ENCODE measurements at places on chromosomes 2 and 18. TPM values are rescaled to one million over a fixed set of nuclear protein-coding genes. Genes with fewer than 3 reads are reported as not detected.
A peak's percentile ranks its signal among the peaks of the same experiment; 100 is the strongest.

DNA sequence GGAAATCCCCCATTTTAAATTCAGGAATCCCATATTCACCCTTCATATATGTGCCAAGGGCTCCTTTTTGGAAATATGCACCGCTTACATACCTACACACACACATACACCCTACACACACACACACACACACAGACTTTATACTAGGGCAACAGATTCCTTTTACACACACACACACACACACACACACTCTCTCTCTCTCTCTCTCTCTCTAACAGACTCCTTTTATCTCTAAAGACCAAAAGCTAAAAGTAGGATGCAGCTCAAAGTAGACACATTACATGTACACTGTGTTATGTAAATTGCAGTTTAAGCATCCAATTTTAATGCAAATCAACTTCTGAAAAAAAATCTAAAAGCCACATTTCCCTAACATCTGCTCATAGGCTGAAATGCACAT is 130.9 kb upstream of the CAPN13 start:
- no peak for DNase-seq

DNA sequence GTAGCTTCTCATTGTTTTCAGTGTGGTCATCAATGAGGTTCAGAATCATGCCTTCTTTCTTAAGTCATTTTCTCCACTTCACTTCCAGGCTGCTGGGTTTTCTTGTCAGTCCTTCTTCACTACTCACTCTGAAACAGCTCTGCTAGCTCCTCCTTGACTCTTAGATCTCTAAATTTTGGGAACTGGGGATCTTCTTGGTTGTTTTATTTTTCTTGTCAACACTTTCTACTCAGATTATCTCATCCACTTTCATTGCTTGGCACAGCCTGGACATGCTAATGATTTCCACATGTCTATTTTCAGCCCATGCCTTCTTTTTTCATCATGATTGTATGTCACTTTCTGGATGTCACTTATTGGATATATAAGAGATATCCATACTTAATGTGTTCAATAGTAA is 517.8 kb upstream of the DSEL start:
- no peak for DNase-seq

Gene GCG
- not detected for polyA plus RNA-seq

DNA sequence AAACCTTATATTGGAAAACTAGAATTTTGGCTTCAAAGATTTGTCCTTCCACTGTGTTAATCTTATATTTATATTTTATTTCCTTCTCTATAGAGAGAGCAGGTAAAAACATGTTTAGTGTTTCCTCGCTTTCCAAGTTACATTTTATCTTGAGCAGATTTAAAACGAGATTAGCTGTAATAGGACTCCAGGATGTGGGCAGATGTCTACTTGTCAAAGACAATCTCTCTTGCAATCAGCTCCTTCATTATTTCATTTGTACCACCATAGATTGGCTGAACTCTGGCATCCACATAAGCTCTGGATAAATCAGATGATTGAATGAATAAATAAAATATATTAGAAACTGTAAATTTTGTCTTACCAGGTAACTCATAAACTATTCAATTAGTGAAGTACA is 17.5 kb upstream of the KANSL1L start:
- DNase-seq, result no peak

DNA sequence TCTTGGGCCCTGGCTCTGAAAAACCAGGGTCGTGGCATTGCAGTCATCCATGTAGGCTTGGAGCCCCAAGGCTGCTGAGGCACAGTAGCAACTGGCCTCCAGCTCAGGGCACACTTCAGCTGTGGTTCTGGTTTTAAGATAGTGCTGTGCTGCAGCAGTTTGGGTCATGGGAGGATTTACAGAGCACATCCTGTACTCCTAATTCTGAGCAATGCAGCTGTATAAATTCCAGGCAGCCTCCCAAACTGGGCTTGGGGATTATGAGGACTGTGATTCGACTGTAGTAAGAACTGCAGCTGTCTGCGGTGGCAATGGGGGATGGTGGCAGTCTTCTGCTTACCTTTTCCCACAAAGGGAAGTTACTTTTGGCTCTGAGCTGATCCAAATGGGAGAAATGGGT is 536.3 kb upstream of the GCFC2 start:
- no peak for DNase-seq

GRCh38 chr18:8658858-8659485 is 46.4 kb upstream of the MTCL1 start:
- DNase-seq, result no peak

DNA sequence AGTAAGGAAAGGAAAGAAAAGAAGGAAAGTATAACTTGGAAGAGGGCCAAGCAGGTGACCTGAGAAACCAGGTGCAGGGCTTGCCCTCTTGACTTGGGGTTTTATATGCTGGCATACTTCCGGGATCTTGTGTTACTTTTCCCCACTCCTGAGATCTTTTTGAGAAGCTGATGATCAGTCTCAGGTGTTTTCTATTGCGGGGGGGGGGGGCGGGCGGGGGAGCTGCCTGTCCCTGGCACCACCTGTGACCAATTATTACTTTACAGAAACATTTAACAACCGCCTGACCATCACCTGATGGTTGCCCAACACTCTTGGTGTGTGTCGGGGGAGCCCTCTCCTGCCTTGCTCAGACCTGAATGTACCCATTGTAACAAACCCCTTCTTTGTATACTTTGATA is 6.9 kb upstream of the CASP10 start:
- DNase-seq, result no peak

DNA sequence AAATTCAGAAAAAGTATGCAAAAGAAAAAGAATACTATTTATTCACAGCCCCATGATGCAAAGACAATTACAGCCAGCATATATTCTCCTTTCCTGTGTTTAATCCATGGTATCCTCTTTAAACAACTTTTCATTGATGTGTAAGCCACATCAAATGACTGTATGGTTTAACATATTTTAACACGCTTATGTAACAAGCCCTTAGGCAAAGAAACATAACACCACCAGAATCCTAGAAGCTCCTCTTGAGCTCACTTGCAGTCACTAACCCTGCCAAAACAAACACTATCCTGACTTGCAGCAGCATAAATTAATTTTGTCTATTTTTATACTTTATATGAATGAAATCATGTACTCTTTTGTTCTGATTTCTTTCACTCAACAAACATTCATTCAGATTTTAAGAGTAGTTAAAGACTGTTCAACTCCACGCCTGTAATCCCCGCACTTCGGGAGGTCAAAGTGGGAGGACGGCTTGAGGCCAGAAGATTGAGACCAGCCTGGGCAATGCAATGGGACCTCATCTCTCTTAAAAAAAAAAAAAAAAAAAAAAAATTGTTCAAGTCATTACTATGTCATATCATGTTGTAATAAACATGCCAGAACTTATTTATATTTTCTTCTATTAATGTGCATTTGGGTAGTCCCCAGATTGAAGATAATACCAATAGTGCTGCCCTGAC is 226.3 kb downstream of the NBAS start:
- DNase-seq, result no peak

- DNase-seq, result peak; percentile 70
Observed at GRCh38 chr2:100278986-100279385, 43.3 kb downstream of the LONRF2 start.

Gene SLC40A1
- 2.3 TPM for polyA plus RNA-seq

DNA sequence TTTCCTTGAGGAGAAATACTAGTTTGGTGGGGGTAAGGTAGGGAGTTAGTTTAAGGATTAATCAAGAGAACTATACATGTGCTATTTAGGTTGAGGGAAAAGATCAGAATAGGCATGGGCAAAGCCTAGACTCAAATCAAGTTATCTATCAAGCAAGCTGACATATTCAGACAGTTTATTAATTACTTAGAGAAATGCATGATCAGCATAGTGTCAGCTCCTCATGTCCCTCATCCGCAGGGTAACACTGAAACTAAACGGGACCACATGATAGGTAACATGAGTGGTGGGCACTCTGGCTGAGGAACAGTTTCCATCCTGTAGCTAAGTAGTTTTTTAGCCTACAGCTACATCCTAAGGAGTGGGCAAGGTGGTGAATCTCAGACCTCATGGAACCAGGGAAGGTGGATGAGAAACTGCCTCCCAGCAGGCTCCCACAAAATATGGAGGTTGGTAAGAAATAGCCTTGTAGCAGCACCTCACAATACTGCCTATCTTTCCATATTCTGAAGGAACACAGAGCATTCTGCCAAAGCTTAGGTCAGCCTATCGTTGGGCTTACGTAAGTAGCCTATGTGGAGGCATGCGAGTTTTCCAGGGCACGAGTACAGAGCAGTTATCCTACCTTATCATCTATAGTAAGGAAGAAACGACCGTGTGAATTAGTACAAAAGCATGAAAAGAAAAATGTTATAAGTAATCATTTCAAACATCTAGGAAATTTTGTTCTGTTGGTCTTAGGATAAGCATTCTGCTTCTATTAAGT is 18.4 kb downstream of the ZC3H6 start:
- DNase-seq, result no peak

Gene CFC1
- polyA plus RNA-seq, result not detected

- no peak for DNase-seq
Observed at GRCh38 chr2:37921781-37922180, 3.3 kb upstream of the RMDN2 start.

Gene EML6
- not detected for polyA plus RNA-seq

Gene SLC4A5
- polyA plus RNA-seq, result not detected

DNA sequence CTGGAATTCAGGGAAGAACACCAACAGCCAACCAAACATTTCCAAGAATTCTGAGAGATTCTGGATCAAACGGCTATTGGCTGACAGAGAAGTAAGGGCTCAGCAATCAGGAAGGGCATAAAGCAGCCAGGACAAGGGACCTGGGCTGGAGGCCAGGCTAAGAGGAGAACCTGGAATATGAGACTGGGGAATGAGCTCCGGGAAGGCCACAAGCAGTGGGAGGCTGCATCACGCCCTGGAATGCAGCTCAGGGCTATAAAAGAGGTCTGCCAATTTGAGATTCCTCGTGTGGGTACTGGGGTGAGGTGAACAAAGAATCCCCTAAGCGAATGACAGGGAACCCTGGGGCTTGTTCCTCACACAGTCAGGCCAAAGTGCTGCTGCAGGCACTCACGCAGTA is 60.4 kb downstream of the ANO7 start:
- no peak for DNase-seq

DNA sequence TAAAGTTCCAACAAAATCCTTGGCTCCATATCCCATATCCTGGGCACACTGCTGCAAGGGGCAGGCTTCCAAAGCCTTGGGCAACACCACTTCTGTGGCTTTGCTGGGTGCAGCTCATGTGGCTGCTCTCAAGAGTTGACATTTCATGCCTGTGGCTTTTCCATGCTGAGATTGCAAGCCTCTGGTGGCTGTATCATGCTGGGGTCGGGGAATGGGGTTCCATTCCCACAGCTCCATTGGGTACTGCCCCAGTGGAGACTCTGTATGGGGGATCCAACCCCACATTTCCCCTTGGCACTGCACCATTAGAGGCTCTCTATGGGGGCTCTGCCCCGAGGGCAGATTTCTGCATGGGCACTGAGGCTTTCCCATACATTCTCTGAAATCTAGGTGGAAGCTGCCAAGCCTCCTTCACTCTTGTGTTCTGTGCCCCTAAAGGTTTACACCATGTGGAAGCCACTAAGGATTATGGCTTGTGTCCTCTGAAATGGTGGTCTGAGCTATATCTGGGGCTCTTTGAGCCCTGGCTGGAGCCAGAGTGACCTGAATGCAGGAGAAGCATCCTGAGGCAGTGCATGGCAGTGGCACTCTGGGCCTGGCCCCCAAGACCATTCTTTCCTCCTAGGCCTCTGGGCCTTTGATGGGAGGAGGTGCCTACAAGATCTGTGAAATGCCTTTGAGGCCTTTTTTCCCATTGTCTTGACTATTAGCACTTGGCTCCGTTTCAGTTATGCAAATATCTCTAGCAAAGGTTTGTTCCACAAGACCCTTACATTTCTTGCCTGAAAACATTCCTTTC is 107.9 kb downstream of the PTGR3 start:
- no peak for DNase-seq

- DNase-seq, result no peak
Observed at GRCh38 chr2:72719416-72719815, 106.4 kb downstream of the EXOC6B start.

- DNase-seq, result no peak
Observed at GRCh38 chr2:54318821-54319220, 62.8 kb upstream of the TSPYL6 start.

- no peak for DNase-seq
Observed at GRCh38 chr2:134271758-134272157, 17.9 kb downstream of the MGAT5 start.

DNA sequence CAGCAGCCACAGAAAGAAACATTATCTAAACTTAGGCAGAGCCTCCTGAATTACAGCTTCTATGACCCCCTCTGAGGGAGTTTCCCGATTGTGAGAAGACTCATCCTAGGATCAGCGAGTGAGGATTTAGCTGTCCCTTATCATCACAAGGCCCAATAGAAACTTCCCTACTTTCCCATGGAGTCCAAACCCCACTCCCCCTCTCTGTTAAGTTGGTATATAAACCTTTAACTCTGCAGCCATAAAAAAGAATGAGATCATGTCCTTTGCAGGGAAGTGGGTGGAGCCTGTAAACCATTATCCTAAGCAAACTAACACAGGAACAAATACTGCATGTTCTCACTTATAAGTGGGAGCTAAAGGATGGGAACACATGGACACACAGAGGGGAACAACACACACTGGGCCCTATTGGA is 78.8 kb downstream of the MYL12B start:
- no peak for DNase-seq

Gene MAP3K19
- not detected for polyA plus RNA-seq

- no peak for DNase-seq
Observed at GRCh38 chr2:217215877-217216276, 356.0 kb upstream of the TNP1 start.

GRCh38 chr2:154637456-154637855 is 61.0 kb upstream of the KCNJ3 start:
- DNase-seq, result no peak

Gene CGREF1
- not detected for polyA plus RNA-seq

Gene REG1A
- not detected for polyA plus RNA-seq

DNA sequence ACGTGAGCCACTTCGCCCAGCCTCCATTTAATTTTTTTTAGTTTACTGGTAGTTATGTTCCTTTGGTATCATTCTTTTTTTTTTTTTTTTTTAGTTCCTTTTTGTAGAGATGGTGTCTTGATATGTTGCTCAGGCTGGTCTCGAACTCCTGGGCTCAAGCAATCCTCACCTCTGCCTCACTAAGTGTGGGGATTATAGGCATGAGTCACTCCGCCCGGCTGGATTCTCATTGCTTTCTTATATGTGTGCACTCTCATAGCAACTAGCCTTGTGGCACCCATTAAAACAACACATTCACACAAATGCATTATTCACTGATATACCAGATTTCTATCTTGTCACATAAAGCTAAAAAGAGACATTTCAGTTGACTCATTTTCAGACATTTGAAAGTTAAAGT is 4.2 kb downstream of the TTC27 start:
- no peak for DNase-seq
